ENCODE measurements at places on chromosomes 13 and 19.

DNA sequence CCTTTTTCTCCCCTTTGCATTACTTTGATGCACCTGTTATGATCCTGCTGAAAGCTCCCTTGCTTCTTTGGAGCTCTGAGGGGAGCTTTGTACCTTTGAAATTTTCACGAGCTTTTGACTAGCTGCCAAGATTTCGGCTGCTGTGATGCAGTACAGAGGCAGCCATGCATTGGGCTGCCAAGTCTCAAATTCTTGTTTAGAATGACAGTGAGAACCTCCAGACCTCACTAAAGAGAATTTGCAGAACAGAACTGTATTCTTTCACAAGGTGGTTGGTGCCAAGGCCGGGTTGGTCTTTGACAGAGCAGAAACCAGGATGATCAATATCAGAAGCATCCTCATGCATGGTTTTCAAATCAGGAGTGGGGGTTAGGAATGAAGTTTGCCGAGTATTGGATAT is 414.8 kb downstream of the GPC5 start:
- no peak for DNase-seq

GRCh38 chr13:105485081-105485480 is 1050.4 kb downstream of the EFNB2 start:
- no peak for DNase-seq

DNA sequence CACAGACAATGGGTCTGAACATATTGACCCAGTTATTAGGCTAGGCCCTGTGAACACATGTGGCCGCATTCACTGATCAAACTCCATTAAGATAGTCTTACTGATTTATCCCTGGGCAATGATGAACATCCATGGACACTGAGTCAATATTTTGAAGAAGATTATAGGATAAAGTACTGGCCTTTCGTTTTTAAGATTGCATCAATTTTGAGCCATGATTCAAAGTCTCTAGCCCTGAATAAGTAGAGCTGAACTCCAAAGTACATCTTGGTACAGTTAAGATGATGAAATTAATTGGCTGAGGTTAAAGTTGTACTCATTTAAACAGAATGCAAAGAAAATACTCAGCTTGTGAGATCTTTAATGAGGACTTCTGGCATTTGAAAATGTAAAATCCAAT is 1581.9 kb downstream of the EFNB2 start:
- no peak for DNase-seq

DNA sequence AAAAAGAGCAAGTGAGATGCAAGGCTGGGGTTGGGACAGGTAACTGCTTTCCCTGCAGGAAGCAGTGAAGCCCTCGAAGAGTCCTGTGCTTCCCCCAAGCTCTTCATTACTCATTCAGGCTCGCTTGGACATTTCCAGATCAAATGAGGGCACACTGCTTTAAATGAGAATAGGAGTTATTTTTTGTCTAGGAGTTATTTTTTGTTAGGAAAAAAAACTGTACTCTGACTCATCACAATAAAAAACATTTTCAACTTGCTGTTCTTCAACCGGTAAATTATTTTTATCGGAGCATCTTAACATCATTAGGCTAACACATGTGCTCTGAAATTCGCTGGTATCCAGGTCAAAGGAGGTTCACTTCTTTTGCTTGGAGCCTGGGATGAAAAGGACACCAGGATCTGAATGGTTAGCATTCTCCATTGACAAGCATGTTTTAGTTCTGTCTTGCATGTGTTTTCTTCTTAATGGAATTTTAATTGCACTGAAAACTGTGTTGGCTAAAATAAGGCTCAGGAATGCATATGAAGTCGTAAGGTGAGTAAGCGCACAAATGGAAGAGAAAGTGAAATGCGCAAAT is 80.7 kb upstream of the STK24 start:
- no peak for DNase-seq

GRCh38 chr19:18795540-18795939 is 4.4 kb upstream of the COMP start:
- no peak for DNase-seq

GRCh38 chr19:38845374-38846024 is 4.3 kb downstream of the HNRNPL start:
- no peak for DNase-seq

DNA sequence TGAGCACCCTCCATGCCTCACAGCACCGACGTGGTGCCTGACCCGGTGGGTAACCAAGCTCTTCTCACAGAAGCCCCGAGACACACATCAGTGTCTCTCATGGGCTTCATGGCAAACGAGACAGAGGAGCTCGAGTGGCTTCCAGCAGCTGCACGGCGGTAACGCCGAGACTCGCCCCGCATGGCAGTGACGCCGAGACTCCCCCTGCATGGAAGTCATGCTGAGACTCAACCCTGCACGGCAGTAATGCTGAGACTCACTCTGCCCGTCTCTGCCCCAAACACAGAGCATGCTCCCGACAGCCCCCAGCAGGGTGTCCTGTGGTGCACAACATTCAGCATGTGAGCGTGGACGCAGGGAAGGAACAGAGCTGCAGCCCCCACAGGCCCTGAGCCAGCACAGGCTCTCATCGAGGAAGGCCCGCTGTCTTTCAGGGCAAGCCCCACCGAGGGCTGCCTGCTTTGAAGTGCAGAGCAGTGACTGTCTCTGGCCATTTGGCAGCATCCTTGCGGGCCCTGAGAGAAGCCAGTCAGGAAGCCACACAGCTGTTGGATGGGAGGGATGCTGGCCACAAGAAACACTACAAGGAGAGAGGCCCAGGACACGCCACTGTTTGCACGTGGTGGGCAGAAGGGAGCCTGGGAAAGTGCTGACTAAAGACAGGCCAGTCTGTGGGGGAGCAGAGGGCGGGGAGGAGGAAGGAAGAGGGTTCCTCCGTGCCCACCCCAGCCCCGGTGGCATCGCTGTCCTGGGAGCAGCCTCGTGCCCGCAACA is 9.5 kb downstream of the GAS6 start:
- DNase-seq, result peak; percentile 36

GRCh38 chr13:90455067-90455466 is 892.4 kb upstream of the MIR17HG start:
- DNase-seq, result no peak

- no peak for DNase-seq
Observed at GRCh38 chr13:103471896-103472295, 405.7 kb upstream of the SLC10A2 start.

- DNase-seq, result no peak
Observed at GRCh38 chr19:54535601-54536000, 33.0 kb downstream of the LAIR2 start.

DNA sequence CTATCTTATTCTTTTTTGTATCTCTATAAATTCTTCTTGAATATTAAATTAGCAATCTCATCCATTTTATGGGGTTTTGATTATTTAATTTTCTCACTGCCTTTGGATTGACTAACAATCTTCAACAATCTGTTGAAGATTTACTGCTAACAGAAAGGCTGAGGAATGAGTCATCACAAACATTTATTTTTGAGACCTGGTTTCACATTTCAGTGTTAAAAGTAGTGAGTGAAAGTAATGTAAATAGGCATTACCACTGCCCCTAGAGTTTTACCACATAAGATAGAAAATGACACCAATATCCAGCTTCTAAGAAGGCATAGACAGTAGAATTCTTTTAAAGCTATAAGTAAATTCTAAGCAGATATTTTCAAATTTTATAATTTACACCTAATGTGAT is 472.8 kb downstream of the OLFM4 start:
- DNase-seq, result no peak

DNA sequence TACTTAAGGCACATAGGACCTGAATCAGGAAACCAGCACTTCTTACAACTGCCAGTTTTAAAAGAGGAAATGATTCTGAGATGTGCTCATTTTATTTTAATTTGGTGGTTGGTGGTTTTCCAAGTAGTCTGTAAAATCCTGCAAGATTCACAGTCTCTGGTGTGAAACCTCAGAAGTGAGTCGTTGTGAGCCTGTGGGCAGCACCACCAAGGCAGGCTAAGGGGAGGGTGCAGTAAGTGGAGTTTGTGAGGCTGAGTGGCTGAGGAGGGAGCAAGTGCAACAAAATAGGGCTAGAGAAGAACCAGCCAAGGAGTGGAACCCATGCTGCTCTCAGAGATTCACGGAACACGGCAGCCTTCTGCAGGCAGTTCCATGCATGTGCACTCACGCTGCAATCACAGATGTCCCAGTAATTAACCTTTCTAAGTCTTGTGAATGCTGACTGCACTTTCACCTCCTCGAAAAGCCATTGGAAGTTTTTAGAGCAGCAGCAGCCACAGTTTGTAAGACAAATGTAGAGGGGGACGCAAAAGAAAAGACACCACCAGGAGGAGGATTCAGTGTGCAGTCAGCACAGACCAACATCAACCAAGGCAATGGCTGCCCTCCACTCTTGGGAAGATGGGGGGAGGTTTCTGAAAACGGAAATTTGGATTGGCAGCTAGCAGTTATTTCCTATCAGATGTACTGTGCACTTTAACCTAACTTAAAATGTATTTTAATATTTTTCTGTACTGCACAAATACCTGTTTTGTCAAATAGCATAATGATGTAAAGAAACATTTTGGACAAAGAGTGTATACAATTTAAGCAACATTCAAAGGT is 44.9 kb downstream of the ESD start:
- DNase-seq, result no peak

DNA sequence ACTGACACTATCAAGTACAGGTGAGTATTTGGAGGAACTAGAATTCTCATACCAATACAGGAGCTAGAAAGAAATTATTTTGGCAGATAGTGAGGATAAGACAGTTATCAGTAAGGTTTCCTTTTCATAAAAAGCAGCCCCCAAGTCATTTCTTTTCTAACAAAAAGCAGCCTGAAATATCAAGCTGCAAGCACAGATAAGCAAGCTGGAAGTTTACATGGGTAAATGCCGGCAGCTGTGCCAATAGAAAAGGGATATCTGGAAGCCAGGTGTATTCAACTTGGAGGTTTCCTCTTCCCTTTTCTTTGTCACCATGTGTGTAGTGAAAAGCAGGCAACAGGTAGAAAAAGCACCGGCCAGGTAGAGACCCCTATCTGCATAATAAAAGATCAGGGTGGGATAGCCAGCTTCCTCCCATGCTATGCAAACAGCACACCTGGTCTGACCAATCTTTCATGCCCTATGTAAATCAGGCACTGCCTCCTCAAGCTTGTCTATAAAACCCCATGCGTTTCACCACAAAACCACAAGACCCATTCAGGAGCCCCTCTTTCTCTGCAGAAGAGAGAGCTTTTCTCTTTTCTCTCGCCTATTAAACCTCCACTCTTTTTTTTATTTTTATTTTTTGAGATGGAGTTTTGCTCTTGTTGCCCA is 22.9 kb downstream of the CYP4F2 start:
- DNase-seq, result no peak

GRCh38 chr13:39282400-39282972 is 244.2 kb downstream of the NHLRC3 start:
- no peak for DNase-seq

DNA sequence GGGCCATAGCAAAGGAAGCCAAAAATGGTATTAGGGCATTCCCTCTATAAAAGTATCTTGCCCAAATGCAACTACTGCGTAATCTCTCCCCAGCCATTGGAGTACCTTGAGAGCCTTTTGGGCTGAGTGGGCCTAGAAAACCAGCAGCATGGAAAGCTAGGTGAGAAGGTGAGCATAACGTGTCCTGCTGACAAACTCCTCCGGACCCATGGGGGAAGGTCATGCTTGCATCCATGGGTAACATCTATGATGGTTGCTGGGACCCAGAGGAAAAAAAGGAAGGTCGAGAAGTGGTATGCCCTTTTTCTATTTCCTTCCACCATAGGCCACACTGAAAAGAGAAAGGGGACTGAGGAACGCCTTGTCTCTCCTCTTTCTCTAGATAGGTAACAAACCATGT is 57.4 kb downstream of the ZNF728 start:
- no peak for DNase-seq

DNA sequence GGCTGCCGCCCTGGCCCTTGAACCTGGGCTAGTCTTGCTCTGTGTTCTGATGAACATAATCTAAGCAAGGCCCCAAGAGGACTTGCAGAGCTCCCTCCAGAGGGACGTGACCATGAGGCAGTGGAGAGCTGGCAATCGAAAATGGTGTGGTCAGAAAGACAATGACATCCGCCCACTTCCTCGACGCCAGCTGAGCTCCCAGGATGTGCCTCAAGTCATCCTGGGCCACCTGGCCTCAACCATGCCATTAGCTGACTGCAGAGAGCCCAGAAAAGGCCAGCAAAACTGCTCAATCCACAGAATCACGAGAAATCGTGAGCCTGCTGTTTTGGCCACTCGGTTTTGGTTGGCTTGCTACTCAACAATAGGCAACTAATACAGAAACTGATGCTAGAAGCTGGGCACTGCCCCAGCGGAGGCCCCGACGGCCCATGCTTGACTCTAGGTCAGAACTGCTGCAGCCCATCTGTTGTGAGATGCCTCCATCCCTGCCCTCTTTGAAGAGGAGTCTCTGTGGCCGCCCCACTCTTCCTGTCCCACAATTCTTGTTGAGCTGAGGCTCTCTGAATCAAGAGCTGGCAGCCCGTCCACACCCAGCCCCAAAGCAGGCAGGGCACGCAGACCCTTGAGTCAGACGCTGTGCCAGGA is 53.3 kb downstream of the STK24 start:
- no peak for DNase-seq

DNA sequence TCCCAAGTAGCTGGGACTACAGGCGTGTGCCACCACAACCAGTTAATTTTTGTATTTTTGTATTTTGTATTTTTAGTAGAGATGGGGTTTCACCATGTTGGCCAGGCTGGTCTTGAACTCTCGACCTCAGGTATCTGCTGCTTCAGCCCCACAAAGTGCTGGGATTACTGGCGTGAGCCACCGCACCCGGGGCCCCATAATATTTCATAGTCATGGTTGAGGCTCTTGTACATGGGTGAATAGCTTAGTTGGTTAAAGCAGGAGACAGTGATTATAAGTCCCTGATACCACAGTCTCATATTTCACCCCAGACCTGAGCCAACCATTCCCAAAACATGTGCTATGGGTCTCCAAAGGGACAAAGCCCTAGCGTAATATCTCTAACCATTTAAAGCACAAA is 26.1 kb downstream of the MBNL2 start:
- no peak for DNase-seq

GRCh38 chr19:36008336-36008978 is at the start of gene SYNE4:
Gene SYNE4, minus strand, starts transcription at chr19:36008813. Its CDS starts 132 bp downstream, at chr19:36008681.
- DNase-seq, result no peak

GRCh38 chr13:28837111-28837510 is 17.0 kb downstream of the MTUS2 start:
- no peak for DNase-seq

DNA sequence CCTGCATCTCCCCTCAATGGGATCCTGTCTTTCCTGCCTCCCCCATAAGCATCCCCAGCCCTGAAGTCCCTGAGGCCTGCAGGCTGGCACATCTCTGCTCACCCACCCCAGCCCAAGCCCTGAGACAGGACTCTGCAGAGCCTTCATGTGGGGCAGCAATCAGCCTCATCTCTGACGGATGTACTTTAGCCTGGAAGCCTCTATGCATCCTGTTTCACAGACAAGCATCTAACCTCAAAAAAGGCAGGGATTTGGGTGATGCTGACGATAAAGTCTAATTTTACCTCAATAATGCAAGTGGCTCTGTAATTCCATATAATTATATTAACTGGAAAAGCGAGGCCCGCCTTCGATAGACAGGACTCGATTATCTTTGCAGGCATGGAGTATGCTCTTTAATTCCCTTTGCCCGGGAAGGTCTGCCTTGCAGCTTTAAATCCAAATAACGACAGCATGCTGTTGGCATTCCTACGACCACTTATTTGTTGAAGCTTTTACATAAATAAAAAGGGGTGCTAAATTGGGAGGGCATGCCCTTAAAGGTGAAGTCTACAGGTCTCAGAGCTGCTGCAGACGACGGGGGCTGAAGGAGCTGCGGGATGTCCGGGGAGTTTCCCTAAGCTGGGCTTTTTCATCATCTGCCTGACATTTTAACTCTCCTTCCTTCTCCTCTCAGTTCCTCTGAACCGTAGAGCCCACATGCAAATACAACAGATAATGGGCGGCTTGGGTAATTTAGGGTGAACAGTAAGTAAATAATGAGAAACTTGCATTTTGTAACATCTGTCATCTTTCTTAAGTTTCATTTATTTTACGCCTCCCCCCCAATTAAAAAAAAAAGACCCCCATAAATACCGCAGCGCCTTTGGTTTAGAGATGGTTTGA is 211.5 kb downstream of the URI1 start:
- no peak for DNase-seq
